Smooth muscle cell of trachea (primary cell): ENCODE measurements at places on chromosomes 7 and 10. TPM values are rescaled to one million over a fixed set of nuclear protein-coding genes. Genes with fewer than 3 reads are reported as not detected.

The CADPS2 gene
- 25.3 and 29.1 TPM in 2 replicates for total RNA-seq

The CFAP69 gene
- total RNA-seq = 5.5 and 6.4 TPM in 2 replicates

The DYNC1I1 gene
- total RNA-seq = 0.66 and 1.9 TPM in 2 replicates

The GNA12 gene
- total RNA-seq = 43.6 and 56.2 TPM in 2 replicates

The RBM33 gene
- 25.0 and 33.5 TPM in 2 replicates for total RNA-seq

The C7orf57 gene
- total RNA-seq = not detected in 2 replicates

The ABCB4 gene
- total RNA-seq = 4.6 and 4.8 TPM in 2 replicates

The TUBB8 gene
- 0.15 TPM in 1 of 2 replicates, not detected in the other for total RNA-seq

The FEZF1 gene
- total RNA-seq = not detected in 2 replicates

The ZNF212 gene
- 5.1 and 6.5 TPM in 2 replicates for total RNA-seq

The CPVL gene
- 0.66 and 0.73 TPM in 2 replicates for total RNA-seq

The PDE6C gene
- not detected in 2 replicates for total RNA-seq

The HYAL4 gene
- total RNA-seq = 0.17 and 0.44 TPM in 2 replicates

The ZNF467 gene
- 0.73 and 1.3 TPM in 2 replicates for total RNA-seq

The GPC2 gene
- 1.8 and 2.6 TPM in 2 replicates for total RNA-seq

The CALML3 gene
- not detected in 2 replicates for total RNA-seq

The OSBPL3 gene
- 24.9 and 45.0 TPM in 2 replicates for total RNA-seq

The NME8 gene
- total RNA-seq = not detected in 2 replicates

The SFTPA1 gene
- not detected in 2 replicates for total RNA-seq

The GPR26 gene
- total RNA-seq = not detected in 2 replicates

The PAXIP1 gene
- total RNA-seq = 8.8 and 9.2 TPM in 2 replicates

The TWIST1 gene
- 76.5 and 118 TPM in 2 replicates for total RNA-seq

The HHEX gene
- 8.7 and 8.8 TPM in 2 replicates for total RNA-seq

The LEP gene
- total RNA-seq = not detected in 2 replicates

The TAF5 gene
- 3.8 and 5.2 TPM in 2 replicates for total RNA-seq

The PPP1R3C gene
- total RNA-seq = 65.9 and 200 TPM in 2 replicates

The UCMA gene
- not detected in 2 replicates for total RNA-seq

The DLX5 gene
- total RNA-seq = not detected in 2 replicates

The EN2 gene
- not detected in 2 replicates for total RNA-seq

The CCDC172 gene
- total RNA-seq = not detected in 2 replicates

The GIMAP4 gene
- total RNA-seq = 2.0 TPM in 1 of 2 replicates, not detected in the other
